ENCODE measurements at places on chromosomes 16 and 17.

GRCh38 chr17:10033959-10034358 lies 128.9 kb upstream of the RCVRN start:
- DNase-seq = no peak

GRCh38 chr16:59899940-59900339 lies 1165.8 kb upstream of the GOT2 start:
- no peak for DNase-seq

DNA sequence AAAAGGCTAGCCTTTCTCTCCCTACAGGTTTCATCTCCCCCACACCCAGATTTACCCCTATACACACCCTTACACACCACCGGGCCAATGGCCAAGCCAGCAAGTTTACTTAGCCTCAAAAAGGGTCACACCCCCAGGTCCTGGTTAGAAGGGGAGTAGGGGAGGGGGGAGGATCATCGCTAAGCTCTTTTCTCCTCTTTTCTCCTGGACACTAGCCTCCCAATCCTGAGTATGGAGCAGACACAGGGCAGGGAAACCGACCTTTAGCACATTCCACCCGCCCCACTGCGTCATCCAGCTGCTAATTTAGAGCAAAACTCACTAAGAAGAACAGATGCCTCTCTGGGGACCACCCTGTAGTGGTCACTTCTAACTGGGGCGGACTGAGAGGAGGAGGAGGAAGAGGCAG lies 4.4 kb downstream of the ACLY start:
- DNase-seq = no peak

GRCh38 chr17:81392909-81393654 lies 2.2 kb upstream of the BAHCC1 start:
- DNase-seq = peak; percentile 89

DNA sequence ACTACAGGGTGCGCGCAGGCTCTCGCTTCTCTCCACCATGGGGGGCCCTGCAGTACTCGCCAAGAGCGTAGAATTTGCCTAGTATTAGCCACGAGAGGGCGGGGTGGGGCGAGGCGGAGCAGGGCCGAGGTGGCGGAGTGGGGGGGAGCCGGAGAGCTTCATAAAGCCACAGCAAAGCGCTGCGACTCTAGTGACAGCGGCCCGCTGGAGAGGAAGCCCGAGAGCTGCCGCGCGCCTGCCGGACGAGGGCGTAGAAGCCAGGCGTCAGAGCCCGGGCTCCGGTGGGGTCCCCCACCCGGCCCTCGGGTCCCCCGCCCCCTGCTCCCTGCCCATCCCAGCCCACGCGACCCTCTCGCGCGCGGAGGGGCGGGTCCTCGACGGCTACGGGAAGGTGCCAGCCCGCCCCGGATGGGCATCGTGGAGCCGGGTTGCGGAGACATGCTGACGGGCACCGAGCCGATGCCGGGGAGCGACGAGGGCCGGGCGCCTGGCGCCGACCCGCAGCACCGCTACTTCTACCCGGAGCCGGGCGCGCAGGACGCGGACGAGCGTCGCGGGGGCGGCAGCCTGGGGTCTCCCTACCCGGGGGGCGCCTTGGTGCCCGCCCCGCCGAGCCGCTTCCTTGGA lies at the start of gene TBX21:
TSS of gene TBX21 (plus strand) at position 190 of the 627 bp plus-strand sequence. CDS start at position 409, 219 bp downstream.
- peak; percentile 94 for DNase-seq

- no peak for DNase-seq
Observed at GRCh38 chr17:28891201-28891600, 6.3 kb downstream of the FLOT2 start.

DNA sequence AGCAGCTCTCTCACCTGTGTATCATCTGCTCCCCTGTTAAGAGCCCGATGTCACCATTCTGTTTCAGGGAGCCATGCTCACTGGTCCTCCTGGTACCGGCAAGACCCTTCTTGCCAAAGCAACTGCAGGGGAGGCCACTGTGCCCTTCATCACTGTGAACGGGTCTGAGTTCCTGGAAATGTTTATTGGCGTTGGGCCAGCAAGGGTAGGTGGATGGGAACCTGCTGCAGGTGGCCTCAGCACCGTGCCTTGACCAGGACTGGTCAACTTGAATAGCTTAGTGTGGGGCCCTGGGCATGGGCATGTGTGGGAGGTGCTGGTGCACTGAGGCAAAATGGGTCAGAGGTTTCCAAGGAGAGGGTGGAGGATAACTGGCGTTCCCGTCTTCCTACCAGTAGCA lies 28.5 kb downstream of the DBNDD1 start:
- DNase-seq = no peak

DNA sequence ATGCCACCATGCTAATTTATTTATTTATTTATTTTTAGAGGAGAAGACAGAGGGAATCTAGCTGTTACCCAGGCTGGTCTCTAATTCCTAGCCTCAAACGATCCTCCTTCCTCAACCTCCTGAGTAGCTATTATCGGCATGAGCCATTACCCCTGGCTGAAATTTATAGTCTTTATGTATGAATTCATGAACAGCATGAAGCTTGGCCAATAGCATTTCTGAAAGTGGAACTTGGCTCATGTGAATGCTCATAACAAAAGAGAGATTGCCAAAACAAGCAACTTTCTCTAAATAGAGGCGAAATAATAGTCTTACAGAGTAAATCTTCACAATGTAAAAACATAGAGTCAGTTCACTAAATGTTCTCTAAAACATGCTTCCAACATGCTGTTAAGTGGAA lies 30.1 kb upstream of the SMURF2 start:
- no peak for DNase-seq

DNA sequence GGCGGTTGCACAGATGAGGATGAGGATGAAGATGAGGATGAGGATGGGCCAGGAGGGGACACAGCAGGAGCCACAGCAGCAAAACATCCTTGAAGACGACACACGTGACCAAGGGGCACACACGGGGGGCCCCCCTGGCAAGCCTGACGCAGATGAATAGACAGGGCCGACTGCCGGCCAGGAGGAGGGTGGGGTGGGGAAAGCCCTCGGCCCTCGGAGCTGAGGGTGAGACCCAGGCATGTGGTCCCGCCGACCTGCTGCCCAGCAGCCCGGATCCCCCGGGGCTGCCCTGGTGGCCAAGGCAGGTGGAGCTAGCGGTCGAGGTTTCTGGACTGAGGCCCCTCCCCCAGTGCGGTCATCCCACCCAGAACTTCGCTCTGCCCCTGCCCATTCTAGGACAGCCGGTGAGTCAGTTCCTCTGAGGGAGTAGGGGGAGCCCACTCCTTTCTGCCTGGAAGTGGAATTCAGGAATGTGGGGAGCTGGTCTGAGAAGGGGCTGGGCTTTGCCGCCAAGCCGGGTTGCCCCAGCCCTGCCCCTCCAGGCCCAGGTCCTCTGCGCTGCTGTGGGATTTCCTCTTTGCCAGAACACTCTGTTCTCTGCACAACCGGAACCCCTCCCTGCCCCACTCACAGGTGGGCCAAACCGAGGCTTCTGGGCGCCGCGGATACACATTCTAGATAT lies 9.9 kb downstream of the CYGB start:
- DNase-seq = peak; percentile 89

GRCh38 chr17:31522987-31523495 lies 131.6 kb downstream of the RAB11FIP4 start:
- no peak for DNase-seq

DNA sequence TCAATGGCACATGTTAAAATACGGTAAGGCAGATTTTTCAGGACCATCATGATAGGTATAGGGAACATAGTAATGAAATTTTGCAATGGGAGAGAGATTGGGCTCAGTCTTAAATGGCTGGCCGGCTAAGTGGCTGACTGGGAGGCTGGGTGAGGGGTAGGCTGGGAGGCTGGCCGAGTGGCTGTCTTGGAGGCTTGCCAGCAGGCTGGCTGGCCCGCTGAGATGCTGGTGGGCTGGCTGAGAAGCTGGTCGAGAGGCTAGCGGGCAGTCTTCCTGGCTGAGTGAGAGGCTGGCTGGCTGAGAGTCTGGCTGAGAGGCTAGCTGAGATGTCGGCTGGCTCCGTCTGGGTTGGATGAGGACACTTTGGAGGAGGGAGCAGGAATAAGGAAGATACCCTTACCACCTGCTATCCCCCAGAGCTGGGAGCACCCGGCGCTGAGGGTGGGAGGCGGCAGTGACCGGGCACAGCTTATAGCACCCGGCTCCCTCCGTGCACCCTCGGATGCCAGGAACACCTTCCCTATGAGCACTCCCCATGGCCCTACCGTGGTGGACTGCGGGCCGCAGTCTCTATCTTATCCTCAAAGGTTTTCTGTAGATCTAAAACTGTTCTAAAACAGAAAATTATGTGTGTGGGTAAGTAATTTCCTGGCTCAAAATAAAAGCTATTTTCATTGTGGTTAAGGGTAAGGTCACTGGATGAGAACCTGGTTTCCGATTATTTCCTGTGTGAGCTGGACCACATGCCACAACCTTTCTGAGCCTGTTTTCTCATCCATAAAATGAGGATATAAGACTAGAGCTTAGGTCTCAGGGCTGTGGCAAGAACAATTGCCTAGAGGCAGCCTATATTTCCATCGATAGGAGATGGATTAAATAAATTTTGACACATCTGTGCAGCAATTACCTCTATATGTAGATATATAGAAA lies 34.5 kb upstream of the TMC5 start:
- peak; percentile 20 for DNase-seq

DNA sequence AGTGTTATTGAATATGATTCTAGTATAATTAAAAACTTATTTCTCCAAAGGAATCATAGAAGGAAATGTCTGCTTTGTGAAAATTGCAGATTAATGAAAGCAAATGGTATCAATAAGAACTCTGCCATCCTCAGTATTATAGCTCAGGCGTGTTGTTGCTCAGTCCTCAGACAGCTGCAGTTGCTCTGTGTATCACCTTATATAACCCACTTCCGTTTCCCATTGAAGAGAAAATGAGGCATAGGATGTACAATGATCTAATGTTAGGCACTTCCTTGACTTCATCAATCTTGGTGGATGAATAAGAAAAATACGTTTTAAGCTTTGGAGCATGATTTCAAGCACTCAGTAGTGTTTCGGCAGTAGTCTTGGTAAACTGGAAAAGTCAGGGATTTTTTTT lies 14.1 kb downstream of the MFSD11 start:
- DNase-seq = no peak

- peak; percentile 88 for DNase-seq
Observed at GRCh38 chr16:70770626-70771552, 30.1 kb downstream of the VAC14 start.

DNA sequence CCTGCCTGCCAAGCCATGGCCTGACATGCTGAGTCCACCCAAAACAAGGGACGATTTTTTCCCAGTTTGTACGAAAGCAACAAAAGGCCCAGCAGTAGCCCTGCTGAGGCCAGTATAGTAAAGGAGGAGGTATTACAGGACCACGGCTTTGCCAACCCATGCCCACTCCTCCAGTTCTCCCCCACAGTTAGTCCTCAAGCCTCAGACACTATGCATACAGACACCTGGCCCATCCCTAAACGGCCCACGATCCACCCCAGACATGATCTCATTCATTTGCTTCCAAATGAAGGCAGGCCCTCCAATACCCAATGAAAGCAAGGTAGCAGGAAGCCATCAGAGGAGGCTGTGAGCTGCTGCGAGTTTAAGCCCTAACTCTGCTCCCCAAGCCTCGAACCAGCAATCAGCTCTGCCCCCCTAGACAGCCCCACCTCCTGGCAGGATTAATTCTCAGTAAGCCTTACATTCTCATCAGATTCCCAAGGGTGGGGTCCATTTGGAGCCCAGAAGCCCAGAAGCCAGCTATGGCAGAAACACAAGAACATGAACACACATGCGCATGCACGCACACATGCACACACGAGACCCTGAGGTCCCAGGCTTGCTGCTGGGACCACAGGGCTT lies 4.9 kb downstream of the HDAC5 start:
- peak; percentile 69 for DNase-seq

DNA sequence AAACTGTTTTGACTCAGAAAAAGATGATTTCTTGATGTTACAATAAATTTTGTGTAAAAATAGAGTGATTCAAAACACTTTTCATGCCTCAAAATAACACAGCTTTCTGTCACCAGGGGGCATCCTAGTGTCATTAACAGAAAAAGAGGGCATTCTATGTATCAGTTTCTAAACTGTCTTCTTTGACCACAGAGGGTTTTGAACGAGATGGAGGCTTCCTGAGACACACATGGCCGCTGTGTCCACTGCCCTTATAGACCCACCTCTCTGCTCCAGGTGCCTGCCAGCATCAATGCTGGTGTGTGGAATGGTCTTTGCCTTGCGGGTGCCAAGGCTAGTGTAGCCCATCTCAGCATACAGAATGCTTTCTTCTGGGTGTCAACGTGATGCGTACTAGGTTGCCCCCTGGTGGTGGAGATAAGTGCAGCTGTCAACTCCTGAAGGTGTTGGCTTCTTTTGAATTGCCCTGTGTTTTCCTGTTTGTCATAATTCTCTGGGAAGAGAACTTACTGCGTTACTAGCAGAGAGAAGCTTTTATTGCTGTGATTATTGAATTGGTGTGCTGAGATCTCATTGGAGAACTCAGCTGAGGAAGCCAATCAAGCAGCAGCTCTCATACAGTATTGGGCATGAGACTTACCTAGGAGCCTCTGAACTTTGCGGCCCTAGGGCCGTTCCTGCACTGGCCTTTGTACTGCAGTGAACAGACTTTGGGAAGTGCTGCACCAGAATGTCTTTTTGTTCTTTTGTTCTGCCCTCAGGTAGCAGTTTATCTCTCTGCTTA lies 38.6 kb downstream of the USP10 start:
- peak; percentile 81 for DNase-seq

GRCh38 chr16:87044829-87045228 lies 272.4 kb downstream of the C16orf95 start:
- DNase-seq = no peak

DNA sequence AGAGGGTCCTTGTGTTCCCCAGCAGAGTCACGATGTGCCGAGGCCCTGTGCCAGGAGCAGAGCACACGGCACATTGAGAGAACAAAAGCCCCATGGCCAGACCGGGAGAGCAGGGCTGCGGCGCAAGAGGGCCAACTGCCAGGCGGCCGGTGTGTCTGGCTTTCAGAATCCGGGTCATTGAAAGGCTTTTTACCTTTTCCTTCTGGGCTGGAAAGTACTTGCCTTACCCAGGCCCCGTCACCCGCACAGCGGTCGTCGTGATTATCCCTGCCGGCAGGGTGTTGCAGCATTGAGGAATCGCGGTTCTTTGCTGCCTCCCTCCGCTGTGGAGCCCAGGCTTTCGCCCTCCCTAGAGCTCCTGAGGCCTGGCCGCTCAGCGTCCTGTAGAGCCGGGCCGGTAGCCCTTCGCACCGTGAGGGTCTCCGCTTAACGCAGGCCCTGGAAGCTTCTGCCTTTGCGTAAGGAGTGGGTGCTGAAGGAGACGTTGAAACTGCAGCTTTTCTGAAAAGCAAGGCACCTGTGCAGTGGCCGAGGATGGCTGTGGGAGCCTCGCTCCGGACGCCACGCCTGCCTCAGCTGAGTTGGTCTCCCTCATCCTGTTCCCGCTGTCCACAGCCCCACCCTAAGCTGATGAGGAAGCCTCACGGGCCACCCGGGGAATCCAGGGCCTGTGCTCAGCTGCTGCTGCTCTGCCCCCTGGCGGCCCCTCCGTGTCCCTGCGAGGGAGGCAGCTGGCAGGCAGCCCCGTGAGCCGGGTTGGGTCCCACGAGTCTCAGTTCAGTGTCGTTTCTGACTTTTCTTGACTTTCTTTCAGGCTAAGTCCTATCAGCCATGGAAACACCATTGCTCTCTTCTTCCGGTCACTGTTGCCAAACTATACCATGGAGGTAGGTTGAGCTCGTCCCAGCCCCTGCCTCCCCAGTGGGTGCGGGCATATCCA lies 8.6 kb upstream of the MC1R start:
- DNase-seq = peak; percentile 98

GRCh38 chr16:57042157-57043111 lies 49.9 kb upstream of the CPNE2 start:
- no peak for DNase-seq

Data from H7 (cell line).